Fibroblast of lung (primary cell): ENCODE measurements at places on chromosomes 5 and 9.

GRCh38 chr5:57568136-57568535, 85.5 kb upstream of the ACTBL2 start:
- no peak for DNase-seq

- DNase-seq = no peak
Observed at GRCh38 chr5:2204366-2205184, 321.9 kb upstream of the IRX4 start.

DNA sequence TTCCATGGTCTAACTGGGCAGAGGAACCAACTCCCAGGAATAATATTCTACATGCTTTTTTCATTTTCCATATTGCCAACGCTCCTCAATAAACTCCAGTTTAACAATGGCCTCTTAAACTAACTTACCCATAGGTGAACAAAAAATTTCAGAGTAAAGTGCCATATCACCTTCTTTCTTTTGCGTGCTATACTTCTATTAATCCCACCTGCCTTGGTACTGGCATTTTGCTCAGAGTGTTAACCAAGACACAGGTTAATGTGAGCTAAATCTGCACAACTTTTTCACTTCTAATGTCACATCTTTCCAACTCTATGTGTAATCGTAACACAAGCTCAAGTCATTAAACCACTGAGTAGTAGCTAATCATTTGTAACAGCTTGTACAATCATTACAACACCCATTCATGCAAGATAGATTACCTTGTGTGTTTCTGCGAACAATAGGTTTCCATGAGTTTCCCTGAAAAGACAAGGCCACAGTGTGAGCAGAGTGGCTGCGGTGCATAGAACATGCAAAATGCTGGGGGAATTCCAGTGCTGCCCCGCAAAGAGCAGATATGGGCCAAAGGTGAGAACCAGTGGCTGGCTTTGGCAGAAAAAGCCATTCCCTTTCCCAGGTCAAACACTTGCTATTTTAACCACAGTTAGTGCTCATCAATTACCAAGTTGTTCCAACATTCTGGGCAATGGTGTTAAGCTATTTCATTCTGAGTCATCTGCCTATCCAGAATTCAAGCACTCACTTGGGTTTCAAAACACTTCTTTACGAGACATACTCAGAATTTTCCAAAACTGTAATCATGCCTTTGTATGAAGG, 42.8 kb downstream of the TIMD4 start:
- peak; percentile 6 for DNase-seq

DNA sequence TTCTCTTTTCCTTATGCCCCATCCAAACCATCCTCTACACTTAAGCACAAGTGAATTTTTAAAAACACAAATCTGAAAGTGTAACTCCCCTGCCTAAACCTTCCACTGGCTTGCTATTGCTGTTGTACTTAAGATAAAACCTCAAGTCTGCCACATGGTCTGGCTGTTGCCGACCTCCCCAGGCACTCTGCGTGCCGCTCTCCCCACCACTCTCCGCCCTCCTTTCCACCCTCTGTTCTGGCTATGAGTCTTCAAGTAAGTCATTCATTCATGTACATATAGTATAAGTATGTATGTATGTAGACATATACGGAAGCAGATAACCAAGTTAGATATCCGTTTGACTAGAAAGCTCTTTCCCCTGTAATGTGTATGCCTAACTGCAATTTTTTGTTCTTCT, 94.7 kb upstream of the ANKRD55 start:
- DNase-seq = no peak

GRCh38 chr5:133742431-133742988, 130.2 kb upstream of the FSTL4 start:
- no peak for DNase-seq

DNA sequence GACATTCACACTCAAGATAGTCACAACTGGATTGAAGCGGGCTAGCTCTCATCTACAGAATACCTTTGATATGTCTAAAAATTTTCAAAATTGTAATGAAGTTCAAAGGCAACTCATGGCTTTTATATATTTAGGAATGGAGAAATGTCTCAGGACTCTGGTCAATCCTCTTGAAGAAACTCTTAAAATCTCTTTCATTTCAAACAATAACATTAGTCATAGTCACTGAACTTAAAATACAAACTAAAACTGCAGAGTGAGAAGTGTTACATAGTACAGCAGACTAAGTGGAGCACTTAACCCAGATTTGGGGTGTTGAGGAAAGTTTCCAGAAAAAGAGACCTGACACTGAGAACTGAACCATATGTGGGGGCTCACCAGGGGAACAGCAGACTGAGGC, 20.7 kb downstream of the FANCC start:
- DNase-seq = no peak

DNA sequence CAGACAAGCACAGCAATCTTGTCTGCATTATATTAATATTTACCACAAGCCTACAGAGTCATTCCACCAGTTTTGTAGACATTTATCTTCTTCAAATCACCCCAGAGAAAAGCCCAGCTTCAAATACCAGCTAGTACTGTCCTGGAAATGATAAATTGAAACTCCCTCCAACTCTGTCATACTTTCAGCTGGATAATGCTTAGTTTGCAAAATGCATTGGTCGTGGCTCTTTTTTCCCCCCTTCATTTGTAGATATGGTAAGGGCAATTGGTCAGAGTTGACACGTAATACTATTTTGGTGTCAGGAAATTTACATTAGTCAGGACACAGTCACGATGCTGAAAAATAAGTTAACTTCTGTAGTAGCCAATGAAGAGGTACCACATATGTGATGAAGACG, 21.2 kb downstream of the HMHB1 start:
- no peak for DNase-seq

DNA sequence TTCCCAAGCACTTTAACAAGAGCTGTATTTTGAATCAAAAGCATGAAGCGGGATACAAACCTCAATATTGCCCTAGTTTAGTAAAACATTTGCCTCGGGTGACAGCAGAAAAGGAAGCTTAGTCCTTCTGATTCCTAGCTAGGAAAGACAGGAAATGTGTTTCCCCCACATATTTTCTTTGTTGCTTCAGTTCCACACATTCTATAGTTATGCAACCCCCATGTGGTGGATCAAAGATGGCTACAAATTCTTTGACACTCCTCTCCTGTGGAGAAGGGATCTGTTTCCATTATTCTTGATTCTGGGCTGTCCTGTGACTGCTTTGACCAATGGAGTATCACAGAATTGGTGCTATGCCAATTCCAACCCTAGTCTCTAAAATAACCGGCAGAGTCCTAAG, 89.1 kb upstream of the SLC30A5 start:
- DNase-seq = no peak

GRCh38 chr9:116697887-116698286, 10.8 kb downstream of the TRIM32 start:
- no peak for DNase-seq

- DNase-seq = no peak
Observed at GRCh38 chr9:81069923-81070322, 619.4 kb downstream of the TLE1 start.

GRCh38 chr5:132272311-132273210, 15.1 kb downstream of the PDLIM4 start:
- peak; percentile 49 for DNase-seq

DNA sequence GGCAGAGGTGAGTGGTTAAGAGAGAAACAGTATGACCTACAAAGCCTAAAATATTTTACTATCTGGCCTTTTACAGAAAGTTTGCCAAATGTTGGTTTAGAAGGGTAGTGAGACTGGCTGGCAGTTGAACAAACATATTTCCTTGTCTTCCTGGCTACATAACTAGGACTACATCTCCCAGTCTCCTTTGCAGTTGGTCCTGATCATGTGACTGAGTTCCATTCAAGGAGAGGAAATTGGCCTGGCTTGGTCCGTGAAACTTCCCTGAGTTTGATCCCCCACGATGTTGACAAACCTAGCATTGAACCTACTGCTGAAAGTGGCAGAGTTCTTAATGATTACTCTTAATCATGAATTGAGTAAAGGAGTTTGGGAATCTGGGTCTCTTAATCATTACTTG, 280.8 kb downstream of the SLIT3 start:
- DNase-seq = peak; percentile 8

- peak; percentile 26 for DNase-seq
Observed at GRCh38 chr9:107485458-107486043, 4.0 kb downstream of the KLF4 start.

GRCh38 chr5:143600396-143601075, 197.1 kb upstream of the NR3C1 start:
- no peak for DNase-seq

DNA sequence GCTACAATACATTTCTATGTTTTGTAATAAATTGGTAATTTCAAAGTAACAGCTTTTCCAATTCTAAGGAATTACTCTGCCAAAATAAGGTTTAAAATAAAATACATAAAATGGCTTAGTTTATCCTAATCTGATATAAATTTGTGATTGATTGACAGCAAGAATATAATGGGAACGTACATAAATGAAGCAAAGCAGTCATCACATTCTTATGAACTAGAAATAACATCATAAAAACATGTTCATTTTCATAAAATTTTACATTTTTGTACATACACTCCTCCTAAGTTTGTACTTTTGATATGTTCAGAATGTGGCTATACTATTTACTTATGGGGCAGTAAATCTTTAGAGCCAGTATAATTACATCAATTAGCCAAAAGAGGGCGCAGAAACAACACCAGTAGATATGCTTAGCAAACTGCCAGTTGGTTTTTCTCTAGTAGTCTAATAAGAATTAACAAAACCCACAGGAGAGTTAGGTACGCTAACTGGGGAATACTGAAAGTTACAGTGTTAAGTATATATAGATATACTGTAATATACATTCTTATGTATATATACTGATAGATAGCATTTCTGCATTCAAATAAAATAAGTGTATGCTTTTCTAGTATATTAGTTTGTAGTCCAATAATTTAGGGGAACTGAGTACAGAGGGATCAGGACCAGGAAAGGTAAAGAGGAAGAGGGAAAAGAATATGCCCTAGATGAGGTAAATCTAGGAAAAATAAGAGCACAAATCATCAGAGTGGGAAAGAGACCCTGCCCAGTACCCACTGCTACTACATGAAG, 76.8 kb downstream of the ZDHHC21 start:
- peak; percentile 59 for DNase-seq

DNA sequence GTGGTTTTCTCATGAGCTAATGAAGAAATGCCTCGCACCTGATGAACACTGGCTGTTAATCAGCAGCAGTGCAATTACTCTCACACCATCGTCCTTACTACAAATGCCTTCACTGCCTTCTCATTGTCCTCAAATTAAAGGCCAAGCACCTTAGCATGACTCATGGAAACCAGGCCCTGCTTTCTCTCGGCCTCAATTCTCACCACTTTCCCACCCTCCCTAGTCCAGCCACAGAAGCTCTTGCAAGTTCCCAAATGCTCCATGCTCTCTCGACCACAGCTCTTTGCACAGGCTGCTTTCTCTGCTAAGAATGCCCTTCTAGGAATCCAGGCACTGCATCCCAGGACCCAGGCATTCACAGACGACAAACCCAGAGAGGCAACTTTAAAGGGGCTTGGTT, 94.6 kb upstream of the KLF4 start:
- no peak for DNase-seq

GRCh38 chr9:130490981-130491380, 46.2 kb downstream of the ASS1 start:
- DNase-seq = no peak

GRCh38 chr5:147017621-147018020, 139.1 kb upstream of the PPP2R2B start:
- DNase-seq = peak; percentile 33

GRCh38 chr5:170821257-170821800, 37.8 kb downstream of the GABRP start:
- DNase-seq = no peak

GRCh38 chr9:15693701-15694100, 140.9 kb downstream of the CCDC171 start:
- no peak for DNase-seq

GRCh38 chr9:118563677-118564076, 805.6 kb downstream of the BRINP1 start:
- DNase-seq = peak; percentile 28

DNA sequence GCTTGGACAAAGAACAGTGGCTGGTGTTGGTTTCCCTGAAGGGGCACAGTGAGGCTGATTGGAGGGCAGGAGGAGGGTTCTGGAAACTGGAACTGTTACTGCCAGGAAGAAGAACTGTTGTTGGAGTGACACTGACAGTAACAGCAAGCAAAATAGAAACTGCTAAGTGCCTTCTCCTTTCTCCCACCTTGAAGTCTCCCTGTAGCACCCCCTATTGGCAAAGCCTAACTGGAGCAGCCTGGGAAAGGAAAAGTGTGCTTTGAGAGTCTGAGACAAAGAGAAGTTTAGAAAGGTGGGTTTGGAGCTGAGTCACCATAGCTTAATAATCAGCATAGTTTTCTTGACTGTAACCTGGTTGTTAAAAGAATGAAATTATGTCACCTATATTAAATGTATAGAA, 2.5 kb upstream of the TMEM174 start:
- no peak for DNase-seq

- DNase-seq = no peak
Observed at GRCh38 chr5:172281346-172281745, 2.2 kb downstream of the UBTD2 start.

- peak; percentile 77 for DNase-seq
Observed at GRCh38 chr5:82045554-82046275, 73.9 kb downstream of the ATG10 start.

GRCh38 chr9:113593682-113594281, 130.3 kb downstream of the RGS3 start:
- DNase-seq = peak; percentile 96
